ENCODE measurements at places on chromosomes 11 and 22.

DNA sequence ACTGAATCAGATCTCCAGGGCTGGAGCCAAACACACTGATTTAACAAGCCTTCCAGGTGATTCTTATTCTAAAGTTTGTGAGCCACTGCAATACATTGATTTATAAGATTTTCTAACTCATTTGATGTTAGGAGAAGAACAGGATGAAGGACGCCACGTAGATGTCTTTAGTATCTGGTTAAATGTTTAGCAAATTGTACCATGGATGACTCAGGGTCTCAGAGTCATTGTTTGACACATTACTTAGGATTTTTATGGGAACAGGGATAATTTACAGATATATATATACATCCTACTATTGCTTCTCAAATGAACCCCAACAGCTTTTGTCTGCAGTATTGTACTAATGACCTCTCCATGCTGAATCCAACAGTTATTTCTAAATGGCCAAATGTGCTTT lies 143.1 kb upstream of the DDI1 start:
- DNase-seq = no peak

GRCh38 chr22:32882774-32883530 lies 81.4 kb downstream of the TIMP3 start:
- DNase-seq = no peak

GRCh38 chr11:118536726-118537125 lies 5.7 kb downstream of the TMEM25 start:
- no peak for DNase-seq

DNA sequence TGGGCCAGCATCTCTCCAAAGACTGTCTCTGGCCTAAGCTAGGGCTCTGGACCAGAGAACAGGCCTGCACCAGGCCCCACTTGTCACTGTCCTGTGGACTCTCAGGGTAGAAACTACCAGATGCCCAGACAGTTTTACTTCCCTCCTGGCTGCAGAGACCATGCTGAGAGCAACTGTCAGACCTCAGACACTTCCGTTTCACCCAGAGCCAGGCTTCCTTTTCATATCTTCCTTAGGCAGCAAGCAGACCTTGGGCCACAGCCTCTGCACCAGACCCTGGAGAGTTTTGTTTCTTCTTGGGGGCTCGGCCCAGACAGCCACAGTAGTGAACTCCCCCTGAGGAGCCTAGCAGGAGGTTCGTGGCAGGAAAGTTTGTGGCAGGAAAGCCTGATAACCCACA lies 12.1 kb upstream of the FCHSD2 start:
- peak; percentile 10 for DNase-seq

GRCh38 chr11:113193946-113194345 lies 120.4 kb upstream of the TTC12 start:
- DNase-seq = no peak

DNA sequence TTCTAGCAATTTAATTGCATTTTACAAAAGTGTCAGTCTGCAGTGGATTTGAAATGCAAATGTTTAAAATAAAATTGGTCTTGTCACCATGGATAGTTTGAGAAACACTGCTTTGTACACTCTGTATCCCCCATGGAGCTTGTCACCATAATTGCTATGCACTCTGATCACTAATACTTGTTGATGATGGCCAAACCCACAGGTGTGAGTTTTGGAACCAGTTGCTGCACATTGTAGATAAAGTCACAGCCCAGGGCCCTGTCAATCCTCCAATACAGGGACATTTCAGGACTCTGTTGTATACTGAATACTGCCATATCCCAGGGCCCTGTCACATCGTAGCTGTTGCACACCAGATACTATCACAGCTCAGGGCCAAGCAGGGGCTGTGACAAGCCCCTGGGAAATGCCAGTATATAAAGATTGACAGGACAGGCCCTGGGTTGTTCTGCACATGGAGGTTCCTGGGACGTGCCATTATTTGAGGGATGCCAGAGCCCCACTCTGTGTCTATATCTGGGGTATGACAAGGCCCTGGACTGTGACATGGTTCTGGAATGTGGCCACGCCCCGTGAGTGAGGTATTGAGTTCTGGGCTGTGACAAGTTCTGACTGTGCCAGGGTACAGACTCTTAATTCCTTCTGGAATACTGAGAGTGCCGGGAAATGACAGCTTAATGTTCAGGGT lies 27.9 kb upstream of the SMPD1 start:
- DNase-seq = no peak

GRCh38 chr22:30891443-30891755 lies 77.2 kb downstream of the MORC2 start:
- no peak for DNase-seq

Data from endodermal cell (in vitro differentiated cells).